Stimulated activated naive CD8-positive, alpha-beta T cell treated with anti-CD3 and anti-CD28 coated beads, Interleukin-15, amount 100 ng/mL, for 72 hours (primary cell): ENCODE measurements at places on chromosomes 1 and 21.

GRCh38 chr1:37323486-37324377 is 150.6 kb upstream of the ZC3H12A start:
- DNase-seq: peak; percentile 26

DNA sequence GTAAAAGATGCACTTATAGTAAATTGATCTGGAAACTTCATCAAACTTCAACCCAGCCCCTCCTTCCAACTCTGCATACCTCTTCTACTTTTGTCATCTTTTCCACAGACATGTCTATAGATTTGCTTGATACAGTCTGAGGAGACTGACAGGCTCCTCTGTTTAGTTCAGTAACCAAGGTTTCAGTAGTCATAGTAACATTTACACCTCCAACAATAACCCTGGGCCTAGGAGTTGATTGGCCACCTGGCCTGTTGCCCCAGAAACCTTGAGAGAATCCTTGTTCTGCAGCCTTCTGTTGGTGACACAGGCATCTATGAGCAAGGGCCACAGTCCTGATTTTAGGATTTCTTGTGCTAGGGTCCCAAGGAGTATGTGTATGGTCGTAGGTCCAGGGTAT is at the start of gene CFAP141:
Gene CFAP141 (minus strand): TSS at position 138 of the 400 bp plus-strand sequence. CDS start 26 bp downstream, at position 112.
- DNase-seq: peak; percentile 41

DNA sequence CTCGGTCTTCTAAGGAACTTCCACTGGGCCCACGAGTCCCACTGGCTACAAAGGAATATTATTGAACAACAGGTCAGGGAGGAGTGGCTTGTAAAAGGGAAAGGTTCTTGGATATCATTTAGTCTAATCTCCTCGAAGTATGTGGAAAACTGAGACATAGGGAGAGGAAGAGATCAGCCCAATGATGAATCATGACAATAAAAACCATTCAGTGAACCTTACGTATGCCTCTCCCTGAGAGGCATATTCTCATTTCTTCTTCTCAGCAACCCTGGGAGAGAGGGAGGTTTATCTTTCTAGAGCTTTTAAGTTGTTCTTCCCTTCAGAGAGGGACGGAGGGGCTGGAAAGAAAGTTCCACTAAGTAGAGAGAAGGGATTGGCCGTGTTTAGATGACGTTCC is 5.3 kb upstream of the MOB3C start:
- DNase-seq: no peak

DNA sequence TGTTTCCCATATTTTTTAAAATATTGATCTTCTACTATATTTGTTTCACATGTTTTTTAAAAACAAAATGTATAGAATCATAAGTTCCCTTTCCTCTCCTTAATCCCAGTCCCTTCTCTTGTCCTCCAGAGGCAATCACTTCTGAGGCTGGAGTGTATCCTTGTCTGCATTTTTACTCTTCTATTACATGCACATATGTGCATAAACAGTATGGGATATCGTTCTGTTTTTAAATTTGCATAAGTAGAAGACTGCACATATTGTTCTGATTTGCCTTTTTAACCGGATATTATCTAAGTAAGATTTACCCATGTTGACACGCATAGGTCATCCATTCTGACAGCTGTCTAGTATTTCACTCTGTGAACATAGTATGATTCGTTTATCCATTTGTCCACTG is 142.0 kb downstream of the TRABD2B start:
- no peak for DNase-seq

DNA sequence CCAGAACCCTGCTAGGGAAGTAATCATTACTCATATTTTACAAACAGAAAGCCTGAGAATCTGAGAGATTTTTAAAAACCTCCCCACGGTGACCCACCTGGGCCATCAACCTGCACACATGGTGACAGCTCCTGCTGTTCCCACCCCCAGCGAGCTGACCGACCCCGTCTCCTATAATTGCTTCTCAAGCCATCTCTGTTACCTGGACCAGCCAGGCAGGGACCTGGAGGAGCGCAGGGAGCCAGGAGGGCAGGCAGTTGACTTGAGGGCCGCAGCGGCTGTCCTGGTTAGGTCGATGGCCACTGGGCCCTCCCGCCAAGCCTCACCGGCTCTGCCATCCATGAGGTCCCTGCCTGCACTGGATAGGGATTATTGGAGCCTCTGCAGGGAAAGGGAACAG is 7.7 kb downstream of the TFF2 start:
- no peak for DNase-seq

GRCh38 chr1:65623895-65624294 is 168.8 kb upstream of the PDE4B start:
- DNase-seq: no peak

GRCh38 chr21:43613755-43614638 is 45.3 kb downstream of the HSF2BP start:
- no peak for DNase-seq

DNA sequence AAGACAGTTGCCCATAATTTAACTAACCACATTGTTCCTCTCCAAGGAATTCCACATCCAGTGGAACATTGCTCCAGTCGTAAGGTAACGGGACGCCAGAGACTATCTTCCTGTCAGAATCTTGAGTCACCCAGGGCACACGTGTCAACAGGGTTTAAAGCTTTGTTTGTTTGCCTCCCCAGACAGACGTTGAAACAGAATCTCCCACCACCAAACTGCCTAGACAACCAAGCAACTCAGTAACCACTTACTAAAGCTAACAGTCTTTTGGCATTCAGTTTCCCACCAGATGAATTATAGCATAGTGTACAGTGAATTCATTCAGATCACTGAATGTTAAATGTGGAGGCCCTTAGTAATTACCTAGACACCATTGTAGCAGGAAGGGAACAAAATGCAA is 439.5 kb downstream of the PLPP3 start:
- DNase-seq: no peak

DNA sequence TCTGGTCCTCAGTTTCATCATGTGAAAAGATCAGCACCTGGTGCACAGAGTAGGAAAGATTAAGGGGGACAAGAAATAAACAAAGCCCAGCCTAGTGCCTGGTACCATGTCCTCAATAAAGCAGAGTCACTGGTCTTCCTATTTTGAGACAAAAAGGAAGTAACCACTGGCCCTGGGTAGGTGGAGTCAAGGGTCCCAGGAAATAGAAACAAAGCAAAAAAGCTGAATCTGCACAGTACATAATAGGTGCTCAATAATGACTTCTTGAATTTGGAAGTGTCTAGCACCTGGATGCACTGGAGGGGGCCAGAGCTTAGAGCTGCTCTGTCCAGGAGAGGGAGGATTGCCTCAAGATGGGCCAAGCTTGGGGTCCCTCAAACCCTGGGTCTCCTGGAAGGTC is 1.9 kb upstream of the EPHB2 start:
- DNase-seq: no peak

DNA sequence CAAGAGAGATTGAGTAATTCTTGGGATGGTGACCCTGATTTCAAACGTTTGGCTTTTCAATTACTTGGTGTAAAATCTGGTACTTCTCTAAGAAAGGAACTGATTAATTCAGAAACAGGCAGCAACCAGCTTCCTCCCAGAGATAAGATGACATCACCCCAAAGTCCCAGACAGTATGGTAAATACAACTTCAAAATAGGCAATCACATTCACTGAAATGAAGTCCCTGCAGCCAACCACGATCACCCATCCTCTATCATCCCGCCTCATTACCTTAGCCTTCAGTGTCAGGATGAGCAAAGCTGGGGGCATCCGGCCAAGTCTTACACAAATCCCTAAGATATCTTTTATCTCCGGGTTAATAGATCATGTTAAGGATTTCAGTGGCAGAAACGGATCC is 26.4 kb upstream of the RUNX1 start:
- no peak for DNase-seq

DNA sequence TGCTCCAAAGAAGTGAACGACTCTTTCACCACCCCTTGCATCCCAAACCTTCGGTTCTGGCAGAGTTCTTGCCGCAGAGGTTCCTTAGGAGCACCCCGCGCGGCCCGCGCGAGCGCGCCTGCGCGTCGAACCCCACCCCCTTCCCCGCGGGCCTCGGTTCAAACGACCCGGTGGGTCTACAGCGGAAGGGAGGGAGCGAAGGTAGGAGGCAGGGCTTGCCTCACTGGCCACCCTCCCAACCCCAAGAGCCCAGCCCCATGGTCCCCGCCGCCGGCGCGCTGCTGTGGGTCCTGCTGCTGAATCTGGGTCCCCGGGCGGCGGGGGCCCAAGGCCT is at the start of gene C1orf56:
Gene C1orf56 (plus strand): TSS at position 161 of the 334 bp plus-strand sequence. CDS start 97 bp downstream, at position 258.
- DNase-seq: peak; percentile 56

GRCh38 chr21:29077651-29078090 is 4.2 kb upstream of the CCT8 start:
- DNase-seq: no peak

GRCh38 chr1:32521165-32521564 is 18.1 kb upstream of the ZBTB8A start:
- no peak for DNase-seq

GRCh38 chr1:54096227-54096876 is 42.9 kb downstream of the TCEANC2 start:
- DNase-seq: no peak

DNA sequence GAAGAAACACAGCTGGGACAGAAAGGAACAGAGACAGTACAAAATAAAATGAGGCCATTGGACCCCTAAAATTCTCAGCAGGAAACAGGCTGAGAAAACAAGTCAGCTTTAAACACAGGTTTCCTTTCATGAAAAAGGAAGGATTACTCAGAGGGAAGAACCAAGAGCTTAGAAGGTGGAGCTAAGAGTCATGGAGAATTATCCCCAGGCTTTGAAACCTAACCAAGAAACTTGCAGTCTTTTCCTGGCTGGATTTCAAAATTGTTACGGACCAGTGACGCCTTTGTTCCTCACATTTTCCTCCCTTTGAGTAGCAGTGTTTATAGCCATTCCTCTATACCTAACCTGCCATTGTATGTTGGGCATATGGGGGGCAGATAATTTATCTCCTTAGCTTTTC is 8.8 kb downstream of the HMGB4 start:
- no peak for DNase-seq

GRCh38 chr1:2448098-2448445 is 28.0 kb upstream of the PLCH2 start:
- DNase-seq: no peak

GRCh38 chr1:233127157-233127556 is 168.4 kb downstream of the PCNX2 start:
- no peak for DNase-seq

DNA sequence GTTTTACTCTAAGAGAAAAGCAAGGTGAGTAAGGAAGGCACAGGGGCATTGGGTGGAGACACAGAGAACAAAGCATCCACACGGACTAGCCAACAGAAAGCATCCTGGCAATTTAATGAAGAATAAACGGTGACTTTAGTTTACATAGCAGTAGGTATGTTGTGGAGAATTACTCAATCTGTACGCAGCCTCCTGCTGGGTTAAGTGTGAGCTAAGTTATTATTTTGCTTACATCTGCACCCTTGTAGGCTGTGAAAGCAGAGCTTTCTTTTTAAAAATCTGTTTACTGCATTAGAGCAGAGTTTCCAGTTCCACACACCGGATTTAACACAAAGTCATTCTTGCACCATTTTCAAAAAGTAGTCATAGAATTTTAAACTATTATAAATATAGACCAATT is 144.5 kb downstream of the AKT3 start:
- no peak for DNase-seq

- DNase-seq: no peak
These were observed 27.7 kb downstream of the HSF2BP start for GRCh38 chr21:43631411-43632107.

- DNase-seq: no peak
These were observed 10.4 kb upstream of the DESI2 start for GRCh38 chr1:244642526-244642925.

DNA sequence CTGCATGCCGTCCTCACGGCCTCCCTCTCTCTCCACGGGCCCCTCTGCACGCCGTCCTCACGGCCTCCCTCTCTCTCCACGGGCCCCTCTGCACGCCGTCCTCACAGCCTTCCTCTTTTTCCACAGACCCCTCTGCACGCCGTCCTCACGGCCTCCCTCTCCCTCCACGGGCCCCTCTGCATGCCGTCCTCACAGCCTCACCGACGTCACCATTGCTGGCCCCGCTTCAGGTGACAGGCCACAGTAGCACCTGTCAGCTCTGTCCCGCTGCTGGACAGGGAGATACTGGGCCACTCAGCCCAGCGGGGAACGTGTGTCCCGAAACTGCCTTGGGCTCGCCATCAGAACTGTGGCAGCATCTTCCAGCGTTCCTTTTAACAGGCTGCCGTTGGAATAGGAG is 82.8 kb upstream of the COL6A1 start:
- no peak for DNase-seq

- no peak for DNase-seq
These were observed 14.7 kb upstream of the GPR37L1 start for GRCh38 chr1:202107801-202108731.

DNA sequence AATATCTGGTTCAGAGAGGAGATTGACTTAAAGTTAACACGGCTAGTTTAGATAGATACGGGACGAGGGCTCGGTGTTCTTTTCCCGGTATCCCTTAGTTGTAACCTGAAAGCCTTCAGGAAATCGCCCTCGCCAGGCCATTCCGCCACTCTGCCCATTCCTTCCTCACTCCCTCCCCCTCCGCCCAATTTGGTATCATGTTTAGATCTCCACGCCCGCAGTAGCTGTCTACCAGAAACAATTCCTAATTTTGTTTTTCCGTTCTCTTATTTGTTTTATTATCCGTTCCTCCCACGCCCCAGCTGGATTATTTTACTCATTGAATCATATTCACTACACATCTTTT is 685 bp upstream of the VAMP4 start:
- DNase-seq: no peak

DNA sequence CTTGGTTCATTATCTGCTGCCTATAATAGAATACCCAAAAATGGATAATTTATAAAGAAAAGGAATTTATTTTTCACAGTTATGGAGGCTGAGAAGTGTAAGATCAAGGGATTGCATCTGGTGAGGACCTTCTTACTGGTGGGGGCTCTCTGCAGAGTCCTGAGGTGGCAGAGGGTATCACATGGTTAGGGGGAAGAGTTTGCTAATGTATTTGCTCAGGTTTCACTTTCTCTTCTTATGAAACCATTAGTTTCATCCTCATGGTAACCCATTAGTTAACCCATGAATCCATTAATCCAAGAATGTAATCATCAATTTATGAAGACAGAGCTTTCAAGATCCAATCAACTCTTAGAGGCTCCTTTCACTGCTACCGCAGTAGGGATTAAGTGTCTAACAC is 120.6 kb downstream of the DNM3 start:
- DNase-seq: no peak

DNA sequence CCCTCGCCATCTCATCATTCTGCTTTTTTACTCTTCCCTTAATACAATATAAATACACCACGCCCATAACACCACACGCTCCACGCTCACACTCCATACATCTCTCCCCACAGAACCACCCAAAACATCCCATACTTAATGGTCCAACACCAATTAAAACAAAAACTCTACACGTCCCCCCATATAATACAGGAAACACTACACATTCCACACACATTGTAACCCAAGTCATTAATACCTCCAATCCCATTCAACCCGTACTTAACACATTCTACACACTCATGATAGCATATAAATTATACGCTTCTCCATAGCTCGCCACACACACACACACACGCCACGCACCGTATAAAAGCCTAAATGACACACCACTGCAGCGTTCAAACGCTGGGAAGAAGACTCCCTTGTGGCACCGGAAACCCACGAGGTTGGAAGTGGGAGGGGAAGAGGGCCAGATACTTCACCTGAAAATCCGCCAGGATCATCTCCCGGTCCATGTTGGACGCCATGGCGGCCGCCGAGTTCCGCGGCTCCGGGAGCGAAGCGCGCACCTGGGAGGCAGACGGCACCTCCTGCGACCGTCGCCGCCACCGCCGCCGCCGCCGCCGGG is 659 bp downstream of the FAF1 start:
- DNase-seq: no peak

- DNase-seq: no peak
These were observed 6.2 kb downstream of the DAP3 start for GRCh38 chr1:155695072-155695471.
